NCI-H1417 treated with DMSO at 0.1 percent for 48 hours (cell line): ENCODE measurements at places on chromosomes 12 and 14.

DNA sequence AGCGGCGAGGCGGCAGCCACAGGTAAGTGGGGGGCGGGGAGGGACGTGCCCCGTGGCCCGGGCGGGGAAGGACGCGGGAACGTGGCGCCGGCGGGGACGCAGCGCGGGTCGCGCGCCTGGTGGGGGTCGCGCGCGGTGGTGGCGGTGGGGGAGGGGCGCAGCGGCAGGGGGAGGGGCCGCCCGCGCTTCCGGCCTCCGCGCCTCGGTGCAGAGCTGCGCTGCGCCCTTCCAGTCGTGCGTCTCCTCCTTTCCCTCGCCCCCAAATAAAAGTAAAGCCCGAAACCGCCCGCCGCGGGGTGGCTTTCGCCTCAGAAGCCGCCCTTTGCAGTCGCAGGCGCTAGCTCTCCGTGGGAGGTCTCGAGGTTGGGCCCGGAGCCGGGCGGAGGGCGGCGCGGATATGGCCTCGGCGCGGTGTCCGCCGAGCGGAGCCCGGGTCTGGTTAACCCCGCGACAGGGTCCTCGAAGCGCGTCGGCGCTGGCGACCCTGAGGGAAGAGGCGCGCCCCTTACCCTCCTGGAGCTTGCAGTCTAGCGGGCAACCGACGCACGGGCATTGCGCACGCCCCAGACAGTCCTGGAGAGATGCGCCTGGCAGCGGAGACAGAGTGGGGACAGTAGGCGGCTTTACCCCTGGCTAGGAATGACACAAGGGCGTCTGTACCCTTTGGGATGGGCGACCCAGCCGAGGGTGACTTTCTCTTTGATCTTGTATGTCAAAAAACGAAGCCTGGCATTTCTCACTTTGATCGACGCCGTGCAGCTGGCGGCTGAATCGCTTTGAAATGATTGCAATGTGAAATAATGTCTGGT lies 589 bp downstream of the ATF1 start:
- no peak for DNase-seq

- DNase-seq, result peak; percentile 59
Measured at GRCh38 chr12:71439613-71440344, at the start of gene LGR5. Gene LGR5, plus strand, starts transcription at chr12:71439798. Its CDS starts 283 bp downstream, at chr12:71440081.

- DNase-seq, result no peak
Measured at GRCh38 chr12:578748-579419, 84.4 kb downstream of the NINJ2 start.

GRCh38 chr12:23555180-23555824 lies 394.2 kb downstream of the SOX5 start:
- no peak for DNase-seq

- no peak for DNase-seq
Measured at GRCh38 chr14:71684323-71684722, 247.9 kb upstream of the RGS6 start.

DNA sequence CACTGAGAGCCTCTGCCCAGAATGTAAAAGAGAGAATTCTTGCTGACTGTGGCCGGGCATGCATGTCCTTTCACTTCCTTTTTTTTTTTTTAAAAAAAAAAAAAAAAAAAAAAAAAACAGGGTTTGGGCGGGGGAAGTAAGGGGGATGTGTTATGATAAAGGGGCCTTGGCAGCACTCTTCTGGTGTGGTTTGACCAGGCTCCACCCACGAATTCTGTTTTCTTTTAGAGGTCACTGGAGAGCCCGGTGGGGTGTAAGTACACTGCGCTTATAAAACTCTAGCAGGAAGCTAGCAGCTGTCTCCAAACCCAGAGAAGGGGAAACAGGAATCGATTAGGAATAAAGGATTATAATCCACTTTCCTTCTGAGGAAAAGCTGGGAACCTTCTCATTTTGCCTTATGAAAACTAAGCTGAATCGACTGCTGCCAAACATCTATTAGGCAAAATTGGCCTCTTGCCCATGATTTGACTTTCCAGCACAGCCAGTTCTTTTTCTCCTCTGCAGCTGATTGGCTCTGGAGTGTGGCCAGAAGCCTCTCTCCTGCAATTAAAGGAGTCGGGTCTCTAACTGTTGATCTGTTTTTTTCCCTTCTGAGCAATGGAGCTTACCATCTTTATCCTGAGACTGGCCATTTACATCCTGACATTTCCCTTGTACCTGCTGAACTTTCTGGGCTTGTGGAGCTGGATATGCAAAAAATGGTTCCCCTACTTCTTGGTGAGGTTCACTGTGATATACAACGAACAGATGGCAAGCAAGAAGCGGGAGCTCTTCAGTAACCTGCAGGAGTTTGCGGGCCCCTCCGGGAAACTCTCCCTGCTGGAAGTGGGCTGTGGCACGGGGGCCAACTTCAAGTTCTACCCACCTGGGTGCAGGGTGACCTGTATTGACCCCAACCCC lies 27.7 kb upstream of the HIGD1C start:
- peak; percentile 87 for DNase-seq

DNA sequence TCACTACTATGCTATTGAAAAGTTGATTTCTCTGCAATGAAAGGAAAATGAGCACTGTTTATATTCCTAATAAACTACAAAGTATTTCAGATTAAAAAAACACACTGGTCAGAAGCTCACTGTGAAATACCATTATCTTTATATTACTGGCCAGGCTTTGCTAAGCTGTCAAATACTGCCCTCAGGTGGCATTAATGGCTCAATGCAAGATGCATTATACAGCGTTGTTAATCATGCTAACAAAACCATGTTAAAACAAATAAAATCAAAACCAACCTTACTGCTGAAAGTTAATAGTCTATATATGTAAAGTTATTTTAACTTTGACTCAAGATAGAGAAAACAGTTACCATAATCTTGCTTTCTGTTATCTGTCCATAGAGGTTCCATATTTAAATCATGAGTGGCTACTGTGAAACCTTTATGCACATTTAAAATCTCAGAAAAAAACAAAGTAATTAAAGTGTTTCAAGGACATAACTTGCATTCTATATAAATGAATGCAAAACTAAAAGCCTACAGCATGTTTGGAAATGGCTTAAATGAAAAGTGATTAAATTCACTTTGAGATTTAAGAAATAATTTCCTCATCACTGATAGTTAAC lies 121.7 kb downstream of the RALGAPA1 start:
- no peak for DNase-seq

DNA sequence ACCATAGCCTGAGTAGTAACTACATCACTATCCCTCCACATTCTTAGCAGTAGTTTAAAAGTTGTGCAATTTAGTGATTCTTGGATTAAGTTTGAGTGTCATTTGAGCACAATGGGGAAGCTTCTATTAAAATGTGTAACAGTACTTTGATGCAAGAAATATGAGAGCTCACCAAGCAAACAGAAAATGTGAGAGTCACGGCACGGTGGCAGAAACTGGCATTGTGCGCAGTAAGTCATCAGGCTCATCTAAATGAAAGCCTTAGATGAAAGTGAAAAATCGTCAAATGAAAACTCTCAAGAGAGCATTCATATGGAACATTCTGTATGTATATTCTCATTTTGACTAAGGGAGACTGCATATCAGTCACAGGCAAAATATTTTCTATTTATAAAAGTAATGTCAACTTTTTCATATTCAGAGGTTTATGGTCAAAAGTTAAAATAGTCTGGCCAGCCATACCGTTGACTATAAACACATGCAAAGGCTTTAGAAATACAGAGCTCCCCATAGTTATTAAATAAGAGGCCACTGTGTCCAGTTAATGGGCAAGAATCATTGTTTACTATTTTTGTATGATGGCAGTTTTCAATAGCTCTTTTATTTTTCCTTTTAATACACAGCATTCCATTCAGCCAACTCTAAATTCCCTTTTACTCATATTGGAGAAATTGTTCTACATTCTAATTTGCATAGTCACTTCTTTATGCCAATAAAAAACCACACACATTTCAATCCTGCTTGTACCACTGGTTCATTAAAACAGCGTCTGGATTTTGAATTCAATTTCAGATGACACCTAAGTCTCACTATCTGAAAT lies 167.9 kb downstream of the PRKD1 start:
- no peak for DNase-seq

- DNase-seq, result no peak
Measured at GRCh38 chr14:31122921-31123320, 84.7 kb downstream of the HECTD1 start.

- DNase-seq, result no peak
Measured at GRCh38 chr14:21455592-21455911, 371 bp downstream of the CHD8 start.

DNA sequence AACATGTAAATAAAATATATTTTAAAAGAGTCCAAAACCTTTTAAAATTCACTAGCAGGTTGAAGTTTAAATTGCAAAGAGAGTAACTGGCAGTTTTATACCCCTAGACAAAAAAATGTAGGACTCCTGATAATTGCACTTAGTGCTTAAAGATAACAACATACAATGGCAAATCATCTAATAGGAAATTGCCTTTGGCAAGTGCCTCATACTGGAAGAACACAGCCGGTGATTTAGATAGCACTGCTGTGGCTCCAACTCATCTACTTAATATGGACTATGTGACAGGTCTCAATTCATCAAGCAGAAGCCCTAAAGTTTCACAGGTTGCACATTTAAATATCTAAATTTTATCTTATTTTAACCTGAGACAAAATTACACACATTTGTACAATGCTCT lies 13.4 kb downstream of the C12orf50 start:
- no peak for DNase-seq

DNA sequence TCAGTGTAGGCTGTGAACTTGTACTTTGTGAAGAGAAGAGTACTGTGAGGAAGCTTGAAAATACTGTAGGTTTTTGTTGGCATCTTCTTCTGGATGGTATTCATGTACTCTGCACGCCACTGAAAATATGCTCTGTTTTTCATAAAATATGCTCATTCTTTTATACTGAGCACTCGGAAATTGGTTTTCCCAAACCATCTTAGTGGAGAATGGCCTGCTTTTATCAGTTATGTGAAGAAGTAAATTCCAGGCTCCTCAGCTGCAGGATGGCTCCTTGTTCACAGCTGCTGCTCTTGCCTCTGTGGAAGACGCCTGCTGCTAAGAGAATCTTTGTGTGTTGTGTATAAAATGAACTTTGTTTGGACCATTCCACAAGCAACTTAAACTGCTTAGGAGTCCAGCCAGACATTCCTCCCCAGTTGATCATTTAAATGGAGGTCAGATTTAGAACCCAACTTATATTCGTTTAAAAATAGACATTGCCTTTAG lies 443.5 kb upstream of the RGS6 start:
- no peak for DNase-seq
